Natural killer cell treated with Interleukin-12 subunit alpha and Interleukin-12 subunit beta and Interleukin-15 and Interleukin-18, amount 100 ng/mL, for 72 hours (primary cell): ENCODE measurements at places on chromosomes 6 and 20. TPM values are rescaled to one million over a fixed set of nuclear protein-coding genes. Genes with fewer than 3 reads are reported as not detected.
A peak's percentile ranks its signal among the peaks of the same experiment; 100 is the strongest.

- H3K36me3 ChIP-seq, result no peaks in the 10 kb centered on the region
- H3K27ac ChIP-seq, result no peak overlapping the region
- no peaks in the 10 kb centered on the region for H3K4me1 ChIP-seq
- H3K27me3 ChIP-seq, result no peaks in the 10 kb centered on the region
- no peak for DNase-seq
- no peak overlapping the region for H3K4me3 ChIP-seq
These were observed 402.6 kb downstream of the BCKDHB start for GRCh38 chr6:80508885-80509630.

The C6orf58 gene
- not detected for total RNA-seq

GRCh38 chr6:41443616-41444525 is 102.3 kb upstream of the FOXP4 start:
- H3K36me3 ChIP-seq, result no peaks in the 10 kb centered on the region
- DNase-seq, result no peak
- peaks cover 28% of the 10 kb centered on the region for H3K4me1 ChIP-seq

GRCh38 chr6:61217714-61218113 is 1068.3 kb downstream of the KHDRBS2 start:
- H3K27me3 ChIP-seq, result no peaks in the 10 kb centered on the region
- no peak overlapping the region for H3K4me3 ChIP-seq
- no peak for DNase-seq
- H3K4me1 ChIP-seq, result no peaks in the 10 kb centered on the region
- no peak overlapping the region for H3K27ac ChIP-seq

The RCAN2 gene
- total RNA-seq, result 7.6 TPM

- DNase-seq, result no peak
- H3K36me3 ChIP-seq, result no peaks in the 10 kb centered on the region
- H3K4me1 ChIP-seq, result peaks cover 13% of the 10 kb centered on the region
- H3K27me3 ChIP-seq, result no peaks in the 10 kb centered on the region
- peak overlapping the region; percentile 77 for H3K4me3 ChIP-seq
- peak overlapping the region; percentile 66 for H3K27ac ChIP-seq
These were observed 345.9 kb downstream of the TAF4 start for GRCh38 chr20:61719691-61720347.

The RAET1L gene
- not detected for total RNA-seq

DNA sequence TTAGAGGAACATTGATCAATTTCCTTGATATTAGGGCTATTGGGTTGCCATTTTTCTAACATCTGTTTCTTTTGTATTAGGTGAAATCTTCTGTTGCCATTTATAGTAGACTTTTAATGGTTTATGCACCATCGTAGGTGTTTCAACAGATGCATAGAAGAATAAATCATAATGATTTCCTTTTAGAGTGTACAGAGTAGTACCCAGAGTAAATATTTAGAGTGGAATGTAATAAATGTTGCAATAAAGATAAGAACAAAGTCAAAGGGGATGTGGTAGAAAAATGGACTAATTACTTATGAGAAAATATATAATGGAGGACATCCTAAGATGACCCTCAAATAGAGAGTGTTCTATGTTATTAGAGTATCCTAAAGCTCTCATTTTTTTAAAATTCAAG is 643.0 kb upstream of the CITED2 start:
- no peak overlapping the region for H3K27ac ChIP-seq
- peaks cover 14% of the 10 kb centered on the region for H3K36me3 ChIP-seq
- DNase-seq, result no peak
- H3K27me3 ChIP-seq, result peaks cover 5% of the 10 kb centered on the region

The ELOVL4 gene
- total RNA-seq, result 3.9 TPM

GRCh38 chr6:52376763-52377162 is 14.8 kb downstream of the PAQR8 start:
- no peak for DNase-seq
- no peaks in the 10 kb centered on the region for H3K27me3 ChIP-seq
- H3K4me3 ChIP-seq, result no peak overlapping the region
- H3K36me3 ChIP-seq, result peaks cover 9% of the 10 kb centered on the region
- H3K27ac ChIP-seq, result no peak overlapping the region
